Naive thymus-derived CD4-positive, alpha-beta T cell (primary cell): ENCODE measurements at places on chromosomes 1 and 21. TPM values are rescaled to one million over a fixed set of nuclear protein-coding genes. Genes with fewer than 3 reads are reported as not detected.

GRCh38 chr21:45011426-45011825 is 63.0 kb upstream of the ADARB1 start:
- DNase-seq, result no peak

DNA sequence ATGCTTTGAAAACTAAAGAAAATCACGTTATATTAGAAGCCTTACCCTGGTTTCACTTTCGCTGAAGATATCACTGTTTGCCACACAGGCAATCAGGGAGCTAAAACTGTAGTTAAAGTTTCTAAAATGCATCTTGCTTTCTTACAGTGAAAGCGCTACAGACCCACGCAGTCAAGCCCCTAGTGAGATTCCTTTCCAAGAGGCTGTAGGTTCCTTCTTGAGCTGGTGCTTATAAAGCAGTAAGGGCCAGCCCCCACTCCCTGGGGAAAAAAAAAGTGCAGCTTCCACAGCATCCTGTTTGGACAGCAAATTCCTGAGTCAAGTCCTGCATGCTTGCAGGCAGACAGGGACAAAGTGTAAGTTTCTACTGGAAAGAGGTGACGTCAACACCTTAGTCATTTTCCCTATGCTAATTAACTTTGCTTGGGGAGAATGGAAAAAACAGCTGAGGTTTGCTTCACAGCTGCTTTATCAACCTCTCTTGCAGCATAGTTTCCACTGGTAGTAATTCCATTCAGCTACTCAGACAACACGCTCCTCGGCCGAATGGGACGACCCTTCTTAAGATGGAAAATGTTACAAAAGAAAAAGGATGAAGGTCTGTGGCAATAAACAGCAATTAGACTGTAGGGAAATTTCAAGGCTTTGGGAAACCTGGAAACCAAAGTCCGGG is 14.7 kb upstream of the KCNE1 start:
- peak; percentile 2 for DNase-seq

DNA sequence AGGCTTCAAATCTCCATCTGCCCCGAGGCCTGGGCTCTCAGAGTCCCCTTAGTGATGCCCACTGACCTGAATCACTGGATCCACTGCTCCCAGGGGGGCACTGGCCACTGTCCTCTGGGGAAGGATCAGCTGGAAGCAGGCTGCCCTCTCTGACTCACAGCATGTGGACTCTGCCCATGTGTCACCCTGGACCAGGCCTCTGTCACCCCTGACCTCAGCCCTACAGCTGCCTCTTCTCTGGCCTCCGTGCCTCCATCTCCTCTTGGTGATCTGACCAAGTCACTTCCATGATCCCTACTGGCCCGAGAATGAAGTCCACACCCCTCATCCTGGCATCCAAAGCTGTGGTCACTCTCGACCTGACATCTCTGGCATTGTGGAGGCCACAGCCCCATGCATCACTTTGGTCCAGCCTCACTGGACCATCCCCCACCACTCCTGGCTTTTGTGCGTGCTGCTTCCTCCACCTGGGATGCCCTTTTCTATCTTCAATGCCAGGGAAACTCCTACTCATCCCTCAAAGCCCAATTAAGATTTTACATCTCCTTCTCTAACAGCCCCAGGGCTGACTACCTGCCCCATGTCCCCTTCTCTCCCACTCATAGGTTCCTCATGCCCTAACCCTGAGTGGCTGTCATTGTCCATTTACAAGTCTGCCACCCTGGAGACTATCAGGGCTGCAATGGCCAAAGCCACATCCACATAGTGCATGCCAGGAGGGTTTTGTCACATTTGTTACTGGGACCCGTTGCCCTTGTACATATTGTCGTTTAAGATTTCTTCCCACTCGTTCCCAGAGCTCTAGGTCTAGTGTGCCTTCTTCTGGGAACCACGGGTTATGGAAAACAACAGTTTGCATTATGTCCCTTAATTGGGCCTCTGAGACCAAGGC is 685.0 kb downstream of the MATN1 start:
- DNase-seq, result no peak

DNA sequence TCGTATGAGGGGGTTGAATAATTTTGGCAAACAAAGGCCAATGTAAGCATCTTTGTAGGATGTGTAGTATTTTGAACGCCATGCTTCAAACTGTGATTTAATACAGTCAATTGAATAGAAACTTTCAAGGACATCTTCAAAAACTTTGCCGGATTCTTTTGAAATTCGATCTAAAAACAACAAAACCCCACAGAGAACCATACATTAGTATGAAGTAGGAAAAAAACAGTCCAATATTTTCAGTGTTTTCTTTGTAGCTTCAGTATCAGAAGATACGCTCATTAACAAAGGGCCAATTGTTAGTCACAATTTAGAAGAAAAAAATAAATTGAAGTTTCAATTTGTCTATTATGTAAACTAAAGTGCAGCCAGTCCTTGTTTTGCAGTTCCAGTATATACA is 20.7 kb upstream of the SYNJ1 start:
- DNase-seq, result no peak

DNA sequence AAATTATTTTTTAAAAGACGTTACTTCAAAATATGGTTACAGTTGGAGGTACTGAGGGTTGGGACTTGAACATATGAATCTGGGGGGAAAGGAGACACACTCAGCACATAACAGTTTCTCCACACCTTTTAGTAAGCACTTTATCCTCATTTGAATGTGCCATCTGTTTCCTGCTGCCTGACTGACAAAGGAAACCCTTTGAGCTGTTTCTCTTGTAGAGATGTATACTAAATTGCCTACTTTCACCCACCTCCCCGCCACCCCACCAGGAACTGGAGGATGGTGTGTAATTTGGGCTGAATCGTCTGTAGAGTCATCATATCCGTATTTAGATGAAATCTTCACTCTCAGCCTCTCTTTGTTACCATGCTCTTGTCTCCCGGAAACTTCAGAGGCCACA is 108.1 kb downstream of the KAZN start:
- DNase-seq, result no peak

GRCh38 chr1:186999506-186999905 is 170.8 kb downstream of the PLA2G4A start:
- no peak for DNase-seq

GRCh38 chr1:109389638-109390341 is 7.9 kb downstream of the SORT1 start:
- no peak for DNase-seq

DNA sequence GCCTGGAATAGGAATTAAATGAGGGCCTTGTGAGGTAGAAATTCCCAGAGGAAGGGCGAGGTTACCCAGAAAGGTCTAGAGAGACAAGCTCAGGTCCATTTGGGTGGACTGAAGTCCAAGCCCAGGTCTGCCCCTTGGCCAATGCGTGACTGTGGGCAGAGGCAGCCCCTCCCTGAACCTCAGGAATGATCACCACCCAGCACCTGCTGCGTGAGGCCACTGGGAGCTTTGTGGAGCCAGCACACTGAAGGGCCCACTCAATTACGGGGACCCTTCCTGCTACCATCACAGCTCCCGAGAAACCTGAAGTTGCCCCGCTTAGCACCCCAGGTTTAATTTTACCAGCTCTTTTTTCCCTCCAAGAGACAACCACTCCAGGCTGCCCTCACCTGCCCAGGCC is 6.5 kb upstream of the MATN1 start:
- DNase-seq, result no peak

DNA sequence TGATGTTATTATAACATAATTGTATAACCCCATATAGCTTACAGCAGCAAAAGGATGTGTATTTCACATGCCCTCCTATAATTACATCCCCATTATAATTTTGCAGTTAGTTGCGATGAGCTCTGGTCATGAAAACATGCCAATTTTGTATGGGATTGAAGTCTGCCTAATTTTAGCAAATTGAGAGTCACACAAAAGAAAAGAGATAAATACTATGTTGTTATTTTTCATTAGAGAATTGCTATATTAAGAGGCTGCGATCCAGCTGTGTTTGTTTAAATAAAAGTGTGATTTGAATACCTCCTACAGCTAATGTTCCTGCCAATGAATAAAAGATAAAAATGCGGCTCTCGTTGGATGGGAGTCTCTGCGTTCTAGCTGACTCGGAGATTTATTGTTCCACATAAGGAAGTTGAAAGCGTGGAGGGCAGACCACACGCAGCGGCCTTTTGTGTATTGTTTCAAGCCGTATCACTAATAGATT is 461.0 kb upstream of the NFIA start:
- no peak for DNase-seq

GRCh38 chr1:93723110-93723509 is 41.5 kb upstream of the BCAR3 start:
- no peak for DNase-seq

GRCh38 chr1:164703960-164704411 is 145.0 kb downstream of the PBX1 start:
- no peak for DNase-seq

GRCh38 chr21:33844104-33844889 is 71.3 kb downstream of the ATP5PO start:
- no peak for DNase-seq

The CCDC24 gene
- 1.3 and 1.5 TPM in 2 replicates for total RNA-seq

The LAPTM5 gene
- 783 TPM for total RNA-seq

The SYNJ1 gene
- 28.5 TPM for total RNA-seq

The SPRR2G gene
- not detected for total RNA-seq

The ACBD6 gene
- 75.7 TPM for total RNA-seq
